ENCODE measurements at places on chromosomes 6 and 20. TPM values are rescaled to one million over a fixed set of nuclear protein-coding genes. Genes with fewer than 3 reads are reported as not detected.

DNA sequence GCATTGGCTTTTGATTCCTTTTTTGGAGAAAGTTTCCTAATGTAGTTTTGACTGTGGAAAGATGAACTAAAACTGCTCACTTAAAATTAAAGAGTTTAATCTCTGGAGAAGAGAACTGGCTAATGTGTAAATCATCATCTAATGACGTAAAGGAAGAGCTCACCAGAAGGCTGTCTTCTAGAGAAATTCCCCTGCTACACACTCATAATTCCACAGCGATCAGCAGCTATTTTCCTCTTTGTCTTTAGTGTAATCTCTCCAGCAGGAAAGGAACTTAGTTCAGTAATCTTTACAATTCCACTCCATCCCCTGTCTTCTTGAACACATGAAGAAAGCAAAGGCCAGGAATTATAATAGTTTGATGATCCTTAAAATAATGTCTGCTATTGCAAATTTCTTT is 15.8 kb downstream of the SPTLC3 start:
- H3K27me3 ChIP-seq = no peaks in the 10 kb centered on the region
- H3K36me3 ChIP-seq = no peaks in the 10 kb centered on the region
- H3K4me3 ChIP-seq = no peak overlapping the region
- peaks cover 27% of the 10 kb centered on the region for H3K4me1 ChIP-seq

- H3K4me1 ChIP-seq = no peaks in the 10 kb centered on the region
- H3K27ac ChIP-seq = no peak overlapping the region
- no peaks in the 10 kb centered on the region for H3K36me3 ChIP-seq
- H3K27me3 ChIP-seq = no peaks in the 10 kb centered on the region
Measured at GRCh38 chr6:53834132-53834531, 39.3 kb downstream of the LRRC1 start.

GRCh38 chr20:37416848-37417616 is 71.1 kb downstream of the SRC start:
- DNase-seq = peak; percentile 76
- H3K4me1 ChIP-seq = peaks cover 3% of the 10 kb centered on the region
- H3K4me3 ChIP-seq = no peak overlapping the region
- H3K27me3 ChIP-seq = peaks cover 69% of the 10 kb centered on the region

DNA sequence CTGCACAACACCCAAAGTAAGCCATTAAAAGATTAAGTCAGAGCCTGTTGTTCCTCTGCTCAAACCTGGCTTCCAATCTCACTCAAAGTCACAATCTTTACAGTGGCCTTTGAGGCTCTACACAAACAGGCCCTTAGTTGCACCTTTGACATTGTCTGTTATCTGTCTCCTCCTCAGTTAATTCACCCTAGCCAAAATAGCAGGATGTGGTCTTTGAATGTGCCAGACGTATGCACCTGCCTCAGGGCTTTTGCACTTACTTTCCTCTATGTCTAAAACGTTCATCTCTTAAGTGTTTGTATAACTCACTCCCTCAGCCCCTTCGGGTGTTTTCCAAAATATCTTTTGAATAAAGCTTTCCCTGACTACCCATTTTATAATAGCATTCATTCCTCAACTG is 107.7 kb downstream of the EYA4 start:
- no peak for DNase-seq
- no peak overlapping the region for H3K27ac ChIP-seq
- no peaks in the 10 kb centered on the region for H3K27me3 ChIP-seq
- no peaks in the 10 kb centered on the region for H3K36me3 ChIP-seq

GRCh38 chr6:50353603-50354002 is 303.9 kb upstream of the DEFB112 start:
- no peaks in the 10 kb centered on the region for H3K27me3 ChIP-seq
- DNase-seq = no peak
- H3K36me3 ChIP-seq = no peaks in the 10 kb centered on the region
- H3K4me1 ChIP-seq = no peaks in the 10 kb centered on the region
- H3K4me3 ChIP-seq = no peak overlapping the region

- H3K36me3 ChIP-seq = no peaks in the 10 kb centered on the region
- DNase-seq = no peak
- no peaks in the 10 kb centered on the region for H3K27me3 ChIP-seq
- H3K4me3 ChIP-seq = no peak overlapping the region
- H3K4me1 ChIP-seq = no peaks in the 10 kb centered on the region
Measured at GRCh38 chr20:48729538-48729937, 98.3 kb downstream of the PREX1 start.

DNA sequence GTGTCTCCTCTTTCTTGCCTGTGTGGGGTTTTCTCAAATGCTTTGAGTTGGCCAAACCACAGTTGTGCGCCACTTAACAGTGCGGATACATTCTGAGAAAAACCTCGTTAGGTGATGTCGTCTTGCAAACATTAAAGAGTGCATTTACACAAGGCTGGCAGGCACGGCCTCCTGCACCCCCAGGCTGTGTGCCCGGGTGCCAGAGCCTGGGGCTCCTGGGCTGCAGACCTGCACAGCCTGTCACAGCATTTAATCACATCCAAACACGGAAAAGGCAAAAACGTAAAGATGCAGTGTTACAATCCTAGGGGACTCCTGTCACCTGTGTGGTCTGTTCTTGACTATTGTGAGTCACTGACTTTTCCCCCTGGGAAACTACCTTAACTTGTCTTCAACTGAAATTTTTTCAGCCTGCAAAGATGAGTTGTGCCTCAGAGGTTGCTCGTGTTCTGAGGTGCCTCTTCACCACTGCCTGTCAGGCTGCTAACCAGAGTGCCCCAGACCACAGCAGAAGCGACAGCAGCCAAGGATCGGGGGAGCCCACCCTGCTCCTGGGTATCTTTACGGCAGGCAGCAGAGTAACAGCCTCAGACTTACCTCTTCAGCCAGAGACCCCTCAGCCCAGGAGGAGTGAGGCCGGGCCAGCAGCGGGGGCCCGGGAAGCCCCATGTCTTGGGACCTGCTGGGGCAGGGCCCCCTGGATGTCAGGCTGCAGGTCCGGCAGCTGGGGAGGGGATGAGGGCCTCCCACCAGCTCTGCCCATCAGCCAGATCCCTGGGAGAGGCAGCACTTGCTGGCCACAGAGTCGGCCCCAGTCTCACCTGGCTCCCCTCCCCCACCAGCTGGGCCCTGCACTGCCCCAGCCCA is 683 bp upstream of the C20orf204 start:
- H3K4me1 ChIP-seq = no peaks in the 10 kb centered on the region
- H3K27me3 ChIP-seq = peaks cover 26% of the 10 kb centered on the region
- no peak overlapping the region for H3K27ac ChIP-seq
- H3K4me3 ChIP-seq = no peak overlapping the region
- H3K36me3 ChIP-seq = peaks cover 27% of the 10 kb centered on the region

DNA sequence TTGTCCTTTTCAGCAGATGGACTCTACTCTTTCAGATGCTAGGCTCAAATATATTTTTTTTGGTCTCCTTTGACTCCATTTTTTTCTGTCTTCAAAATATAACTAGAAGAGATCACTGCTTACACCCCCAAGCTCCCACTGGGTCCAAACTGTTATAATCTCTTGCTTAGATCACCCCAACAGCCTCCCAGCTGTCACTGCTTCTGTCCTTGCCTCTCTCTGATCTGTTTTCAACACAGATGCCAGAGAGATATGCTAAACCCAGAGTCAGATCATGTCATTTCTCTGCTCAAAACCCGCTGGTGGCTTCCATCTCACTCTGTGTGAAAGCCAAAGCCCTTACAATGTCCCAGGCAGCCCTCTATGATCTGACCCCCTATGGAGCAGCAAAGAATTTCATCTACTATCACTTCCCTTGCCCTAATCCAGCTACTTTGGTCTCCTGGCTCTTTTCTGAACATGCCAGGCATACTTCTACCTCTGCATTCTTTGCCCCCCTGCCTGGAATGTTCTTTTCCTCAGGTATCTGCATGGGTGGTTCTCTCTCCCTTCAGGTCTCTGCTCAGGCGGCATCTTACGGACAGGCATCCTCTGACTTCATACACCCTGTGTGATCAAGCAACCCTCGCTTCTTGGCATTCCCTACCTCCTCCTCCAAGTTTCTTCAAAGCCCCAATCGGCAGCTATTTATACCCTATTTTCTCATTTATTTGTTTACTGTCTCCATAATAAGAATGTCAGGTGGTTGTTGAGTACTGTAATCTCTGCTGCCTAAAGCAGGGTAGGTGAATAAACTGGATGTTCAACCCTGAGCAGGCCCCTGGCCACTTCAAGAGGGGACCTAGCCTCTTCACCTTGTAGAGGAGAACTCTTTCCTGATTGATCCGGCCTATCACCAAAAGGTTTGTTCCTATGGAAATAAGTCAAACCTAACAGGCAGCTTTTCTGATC is 43.6 kb upstream of the SLC4A11 start:
- DNase-seq = no peak
- H3K27ac ChIP-seq = no peak overlapping the region
- no peaks in the 10 kb centered on the region for H3K27me3 ChIP-seq
- H3K36me3 ChIP-seq = peaks cover 30% of the 10 kb centered on the region

GRCh38 chr6:16956361-16956760 is 145.5 kb upstream of the STMND1 start:
- H3K4me1 ChIP-seq = peaks cover 2% of the 10 kb centered on the region
- DNase-seq = no peak
- H3K27me3 ChIP-seq = no peaks in the 10 kb centered on the region
- no peak overlapping the region for H3K4me3 ChIP-seq
- H3K36me3 ChIP-seq = no peaks in the 10 kb centered on the region

DNA sequence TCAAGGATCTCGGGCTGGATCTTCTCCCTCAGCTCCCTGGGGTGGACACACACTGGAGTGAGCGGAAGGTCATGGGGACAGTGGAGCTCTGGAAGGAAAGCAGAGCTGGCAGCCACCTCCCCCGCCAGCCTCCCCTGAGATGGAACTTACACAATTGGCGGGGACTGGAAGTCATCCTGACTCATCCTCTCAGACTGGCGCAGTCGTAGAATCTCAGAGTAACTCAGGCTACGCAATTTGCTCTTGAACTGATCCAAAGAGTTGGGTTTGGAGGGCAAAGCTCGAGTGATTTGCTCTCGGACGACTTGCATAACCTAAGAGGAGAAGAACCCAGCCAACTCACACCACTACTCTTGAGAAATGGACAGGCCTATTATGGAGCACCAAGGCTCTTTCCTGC is 34.8 kb downstream of the ELMO2 start:
- H3K27me3 ChIP-seq = no peaks in the 10 kb centered on the region
- H3K27ac ChIP-seq = peak overlapping the region; percentile 62
- peaks cover 65% of the 10 kb centered on the region for H3K36me3 ChIP-seq
- H3K4me3 ChIP-seq = no peak overlapping the region
- H3K4me1 ChIP-seq = peaks cover 21% of the 10 kb centered on the region

Gene IRF4
- total RNA-seq = under 0.01 TPM

Gene AVP
- not detected for total RNA-seq

Gene TMEM181
- 43.3 TPM for total RNA-seq

Gene ATAT1
- total RNA-seq = 4.4 TPM

All from osteoblast (primary cell).